HCT116 (cell line): ENCODE measurements at places on chromosomes 5 and 9. TPM values are rescaled to one million over a fixed set of nuclear protein-coding genes. Genes with fewer than 3 reads are reported as not detected.

Gene CCNO
- 12.1 TPM for total RNA-seq

Gene SLCO6A1
- 0.69 TPM for total RNA-seq

DNA sequence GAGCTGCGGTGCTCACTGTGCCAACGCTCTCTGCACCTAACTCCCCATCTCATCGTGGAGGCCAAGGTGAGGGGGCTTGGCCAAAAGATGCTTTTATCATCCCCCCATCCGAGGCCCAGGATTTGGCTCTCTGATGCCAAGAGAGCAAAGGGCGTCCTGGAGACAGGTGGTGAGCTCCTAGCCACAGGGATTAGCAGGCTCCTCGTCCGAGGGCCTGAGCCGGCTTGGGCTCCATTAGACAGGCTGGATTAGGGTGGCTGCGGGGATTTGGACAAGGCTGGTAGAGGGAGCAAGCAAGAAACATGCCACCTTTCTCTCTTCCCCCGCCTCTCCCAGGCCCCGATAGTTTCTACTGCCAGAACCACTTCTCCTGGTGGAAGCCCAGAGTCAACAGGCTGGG is 1.0 kb upstream of the GRM6 start:
- DNase-seq, result no peak

DNA sequence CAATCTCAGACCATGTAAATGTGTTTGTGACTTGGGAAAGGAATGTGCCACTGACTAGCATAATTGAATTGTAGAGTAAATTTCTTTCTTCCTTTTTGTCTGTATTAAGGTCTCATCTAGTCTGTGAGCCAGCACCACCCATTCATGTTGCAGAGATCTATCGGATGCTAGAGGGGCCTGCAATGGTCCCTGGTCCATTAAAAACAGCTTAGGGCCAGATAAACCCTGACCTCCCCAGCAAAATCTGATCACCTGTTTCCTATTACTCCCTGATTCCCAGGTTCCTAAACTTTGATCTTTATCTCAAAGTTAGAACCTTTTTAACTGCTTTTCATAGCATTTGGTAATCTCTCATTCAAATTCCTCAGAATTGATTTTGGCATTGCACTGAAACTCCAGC is 174.5 kb upstream of the POC5 start:
- no peak for DNase-seq

GRCh38 chr9:36828611-36829013 is 205.5 kb downstream of the PAX5 start:
- DNase-seq, result no peak
